ENCODE measurements at places on chromosomes 16 and 17. TPM values are rescaled to one million over a fixed set of nuclear protein-coding genes. Genes with fewer than 3 reads are reported as not detected.

GRCh38 chr17:43530288-43531081, 15.7 kb downstream of the ETV4 start:
- DNase-seq: peak; percentile 81

SHISA6 gene
- not detected for total RNA-seq

- DNase-seq: no peak
Observed at GRCh38 chr16:48128769-48129168, 27.0 kb downstream of the ABCC12 start.

- no peak for DNase-seq
Observed at GRCh38 chr17:34990921-34991365, 10.6 kb downstream of the LIG3 start.

DNA sequence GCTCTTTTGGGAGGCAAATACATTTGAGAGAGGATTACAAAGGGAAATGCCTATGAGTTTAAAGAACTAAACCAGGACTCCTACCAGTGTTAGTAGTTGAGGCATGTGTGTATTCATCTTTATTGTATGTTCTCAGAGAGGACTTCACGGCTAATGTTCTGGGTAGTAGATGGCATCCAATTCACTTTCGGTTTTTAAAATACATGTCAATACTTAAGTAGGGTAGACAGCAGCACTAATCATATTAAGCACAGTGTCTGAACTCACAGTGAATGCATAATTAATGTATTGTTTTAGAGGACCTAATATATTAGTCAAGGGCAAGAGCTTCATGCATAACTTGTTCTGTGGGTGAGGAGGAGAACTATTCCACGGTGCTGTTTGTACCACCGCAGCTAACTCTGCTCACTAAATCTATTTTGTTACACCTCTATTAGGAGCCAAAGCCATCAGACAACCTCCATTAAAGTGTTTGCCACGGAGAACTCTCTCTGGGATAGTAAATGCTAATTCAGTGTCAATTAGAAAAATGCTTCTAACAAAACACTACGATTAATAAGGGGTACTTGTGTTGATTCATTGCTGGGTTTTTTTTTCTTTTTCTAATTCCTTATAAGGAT, 56.3 kb downstream of the COX10 start:
- DNase-seq: no peak

DNA sequence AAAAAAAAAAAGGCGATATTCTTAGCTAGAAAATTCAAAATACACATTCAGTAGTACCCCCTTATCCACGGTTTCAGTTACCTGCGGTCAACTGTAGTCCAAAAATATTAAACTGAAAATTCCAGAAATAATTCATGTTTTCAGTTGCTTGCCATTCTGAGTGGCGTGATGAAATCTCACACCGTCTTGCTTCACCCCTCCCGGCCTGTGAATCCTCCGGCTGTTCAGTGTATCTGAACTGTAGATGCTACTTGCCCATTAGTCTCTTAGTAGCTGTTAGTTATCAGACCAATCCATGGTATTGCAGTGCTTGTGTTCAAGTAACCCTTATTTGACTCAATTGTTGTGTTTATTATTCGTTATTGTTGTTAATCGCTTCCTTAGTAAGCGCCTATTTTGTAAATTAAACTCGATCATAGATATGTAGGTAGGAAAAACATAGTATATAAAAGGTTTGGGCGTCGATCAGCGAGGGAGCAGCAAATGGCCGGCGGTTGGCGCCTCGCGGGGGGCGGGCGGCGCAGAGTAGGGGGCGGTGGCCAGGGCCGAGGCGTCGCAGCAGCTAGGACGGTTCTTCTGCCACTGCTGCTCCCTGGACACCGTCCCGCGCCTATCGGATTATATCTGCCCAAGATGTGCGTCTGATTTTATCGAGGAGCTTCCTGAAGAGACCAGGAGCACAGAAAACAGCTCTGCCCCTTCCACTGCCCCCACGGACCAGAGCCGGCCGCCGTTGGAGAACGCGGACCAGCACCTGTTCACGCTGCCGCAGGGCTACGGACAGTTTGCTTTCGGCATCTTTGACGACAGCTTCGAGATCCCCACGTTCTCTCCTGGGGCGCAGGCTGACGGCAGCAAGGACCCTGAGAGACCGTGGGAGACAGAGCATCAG, 39.8 kb upstream of the AKAP1 start:
- DNase-seq: no peak
